NCI-H2107 (cell line): ENCODE measurements at places on chromosomes 1 and 21.

- no peak for DNase-seq
Measured at GRCh38 chr1:38926091-38926490, 15.5 kb downstream of the RHBDL2 start.

DNA sequence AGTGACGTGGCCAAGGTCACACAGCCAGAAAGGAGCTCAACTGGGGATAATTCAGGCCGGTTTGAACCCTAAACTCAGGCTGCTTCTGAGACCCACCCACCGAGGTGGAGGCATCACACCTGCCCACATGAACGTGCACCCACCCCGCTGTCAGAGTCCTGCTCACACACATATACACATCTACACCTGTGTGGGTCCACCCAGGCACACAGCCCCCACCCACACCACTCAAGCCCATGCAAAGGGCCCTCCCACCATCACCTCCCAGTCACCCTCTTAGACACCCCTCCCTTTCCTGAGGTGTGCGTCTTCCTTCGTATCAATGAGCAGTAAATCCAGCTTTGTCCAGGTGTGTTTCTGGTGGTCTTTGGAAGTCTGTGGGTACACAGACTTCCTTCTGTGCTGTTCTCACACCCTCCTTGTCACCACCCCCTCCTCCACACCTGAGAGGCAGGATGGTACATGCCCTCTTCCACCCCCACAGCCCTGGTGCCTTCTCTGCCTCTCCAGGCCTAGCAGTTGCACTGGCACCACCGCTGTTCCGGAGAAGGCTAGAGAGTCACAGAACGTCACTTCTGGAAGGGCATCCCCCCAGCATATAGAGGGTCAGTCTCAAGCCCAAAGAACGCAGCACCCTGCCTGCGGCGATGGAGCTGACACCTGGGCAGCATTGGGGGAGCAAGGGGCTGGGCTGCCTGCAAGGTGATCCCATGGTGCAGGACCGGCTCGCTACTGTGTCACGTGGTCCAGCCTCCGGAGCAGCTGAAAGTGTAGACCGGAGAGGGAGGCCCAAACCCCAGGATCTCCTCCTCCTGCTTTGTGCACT lies 18.9 kb upstream of the FAM131C start:
- no peak for DNase-seq

DNA sequence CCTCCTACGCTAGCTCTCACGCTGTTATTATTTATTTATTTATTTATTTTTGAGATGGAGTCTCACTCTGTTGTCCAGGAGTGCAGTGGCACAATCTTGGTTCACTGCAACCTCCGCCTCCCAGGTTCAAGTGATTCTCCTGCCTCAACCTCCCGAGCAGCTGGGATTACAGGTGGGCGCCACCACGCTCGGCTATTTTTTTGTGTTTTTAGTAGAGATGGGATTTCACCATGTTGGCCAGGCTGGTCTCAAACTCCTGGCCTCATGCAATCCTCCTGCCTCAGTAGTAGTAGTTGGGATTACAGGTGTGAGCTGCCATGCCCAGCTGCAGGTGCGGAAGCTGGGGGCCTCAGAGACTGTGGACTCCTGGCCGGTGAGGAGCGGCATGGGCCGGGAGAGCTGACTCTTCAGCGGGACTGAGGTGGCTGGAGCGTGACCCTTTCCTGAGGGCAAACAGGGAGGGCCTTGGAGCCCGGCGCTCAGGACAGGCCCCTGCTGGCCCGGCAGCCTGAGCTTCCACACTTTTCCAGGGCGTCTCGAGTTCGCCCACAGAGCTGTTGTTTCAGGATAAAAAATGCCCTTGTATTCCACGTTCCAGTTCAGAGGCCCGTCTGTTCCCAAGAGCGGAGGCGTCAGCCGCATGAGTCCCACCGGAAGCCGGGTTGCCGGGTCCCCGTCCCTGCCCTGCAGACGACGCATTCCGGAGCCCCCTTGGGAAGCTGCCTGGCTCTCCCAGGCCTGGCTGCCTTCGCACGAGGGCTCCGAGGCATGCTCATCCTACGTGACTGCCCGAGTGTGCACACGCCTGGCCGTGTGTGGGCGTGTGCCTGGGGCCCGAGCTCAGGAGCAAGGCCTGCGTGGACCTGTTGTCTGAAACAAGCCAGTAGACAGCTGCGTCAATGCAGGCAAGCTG lies 126.2 kb downstream of the SIK1 start:
- no peak for DNase-seq

DNA sequence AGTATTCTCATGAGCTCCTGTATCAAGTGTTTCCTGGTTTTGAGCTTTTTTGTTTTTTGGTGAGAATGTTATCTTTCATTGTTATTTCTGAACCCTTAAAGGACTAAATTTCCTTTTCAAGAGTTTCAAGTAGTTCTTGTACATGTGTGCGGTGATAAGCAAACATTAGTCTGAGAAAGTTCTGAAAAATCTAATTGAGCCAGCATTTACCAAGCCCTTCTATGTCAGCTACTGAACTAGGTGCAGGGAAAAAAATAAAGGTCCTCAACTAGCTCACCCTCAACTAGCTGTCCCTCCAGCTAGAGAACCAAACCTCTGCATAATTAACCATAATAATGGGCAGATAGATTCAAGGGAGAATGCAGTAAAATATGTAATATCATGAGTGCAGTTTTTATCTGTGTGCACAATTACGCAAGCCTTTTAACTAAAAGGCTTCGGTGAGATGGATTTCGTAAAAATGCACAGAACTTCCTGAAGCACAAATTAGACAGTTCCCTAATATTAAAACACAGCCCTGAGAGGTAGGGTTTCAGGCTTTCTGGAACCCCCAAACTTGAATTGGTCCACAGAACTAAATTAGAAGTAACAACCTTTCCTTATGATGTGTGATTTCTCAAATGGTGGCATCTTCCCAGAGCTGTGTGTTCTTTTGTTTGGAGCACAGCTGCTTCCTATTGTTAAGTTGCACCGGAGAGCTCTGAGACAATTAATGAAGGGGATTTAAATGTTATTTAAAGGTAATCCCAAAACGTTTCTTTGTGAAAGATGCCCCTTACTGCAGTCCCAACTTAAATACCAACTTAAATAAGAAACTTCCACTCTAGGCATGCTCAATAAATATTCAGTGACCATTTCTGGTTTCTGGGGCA lies 165.8 kb downstream of the NFIA start:
- DNase-seq = no peak

GRCh38 chr1:162191396-162192305 lies 122.2 kb downstream of the NOS1AP start:
- DNase-seq = no peak

GRCh38 chr1:45864167-45865106 lies 61.0 kb downstream of the MAST2 start:
- DNase-seq = no peak

DNA sequence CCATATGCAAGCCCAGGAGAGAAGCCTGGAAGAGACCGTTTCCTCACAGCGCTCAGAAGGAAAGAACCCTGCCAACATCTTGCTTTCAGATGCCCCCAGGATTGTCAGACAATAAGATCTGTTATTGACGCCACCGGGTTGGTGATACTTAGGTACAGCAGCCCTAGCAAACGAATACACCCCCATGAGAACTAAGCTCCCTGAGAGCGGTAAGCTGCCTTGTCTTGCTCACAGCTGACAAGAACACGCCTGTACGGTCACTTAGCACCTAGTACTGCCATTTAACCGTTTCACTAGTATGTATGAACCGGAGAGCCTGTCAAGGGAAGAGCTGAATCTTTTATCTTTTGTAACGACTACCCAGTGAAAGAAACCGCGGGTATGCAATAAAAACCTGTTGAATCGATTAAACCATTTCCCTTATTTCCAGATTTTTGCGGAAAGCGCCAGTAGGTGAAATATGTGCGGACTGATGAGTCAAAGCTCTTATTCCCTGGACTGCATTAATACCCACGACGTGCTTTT lies 619 bp upstream of the ZBTB8B start:
- DNase-seq = peak; percentile 17

DNA sequence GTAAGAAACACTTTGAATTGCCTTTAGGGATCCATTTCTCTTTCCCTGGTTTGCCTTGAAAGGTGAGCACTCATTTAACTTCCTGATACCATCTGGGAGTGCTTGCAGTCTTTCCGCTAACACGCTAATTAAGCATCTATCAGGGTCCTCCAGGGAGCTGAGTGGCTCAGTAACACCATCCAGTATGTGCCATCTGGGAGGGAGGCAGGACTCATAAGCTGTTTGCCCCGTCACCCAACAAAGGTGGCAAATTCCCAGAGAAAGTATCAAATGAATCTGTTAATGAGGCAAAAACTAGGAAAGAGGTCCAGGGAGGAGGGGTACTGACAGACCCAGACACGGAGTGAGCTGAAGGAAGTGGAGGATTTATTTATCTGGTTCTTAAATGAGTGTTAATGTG lies 430.9 kb downstream of the HLX start:
- DNase-seq = peak; percentile 84

DNA sequence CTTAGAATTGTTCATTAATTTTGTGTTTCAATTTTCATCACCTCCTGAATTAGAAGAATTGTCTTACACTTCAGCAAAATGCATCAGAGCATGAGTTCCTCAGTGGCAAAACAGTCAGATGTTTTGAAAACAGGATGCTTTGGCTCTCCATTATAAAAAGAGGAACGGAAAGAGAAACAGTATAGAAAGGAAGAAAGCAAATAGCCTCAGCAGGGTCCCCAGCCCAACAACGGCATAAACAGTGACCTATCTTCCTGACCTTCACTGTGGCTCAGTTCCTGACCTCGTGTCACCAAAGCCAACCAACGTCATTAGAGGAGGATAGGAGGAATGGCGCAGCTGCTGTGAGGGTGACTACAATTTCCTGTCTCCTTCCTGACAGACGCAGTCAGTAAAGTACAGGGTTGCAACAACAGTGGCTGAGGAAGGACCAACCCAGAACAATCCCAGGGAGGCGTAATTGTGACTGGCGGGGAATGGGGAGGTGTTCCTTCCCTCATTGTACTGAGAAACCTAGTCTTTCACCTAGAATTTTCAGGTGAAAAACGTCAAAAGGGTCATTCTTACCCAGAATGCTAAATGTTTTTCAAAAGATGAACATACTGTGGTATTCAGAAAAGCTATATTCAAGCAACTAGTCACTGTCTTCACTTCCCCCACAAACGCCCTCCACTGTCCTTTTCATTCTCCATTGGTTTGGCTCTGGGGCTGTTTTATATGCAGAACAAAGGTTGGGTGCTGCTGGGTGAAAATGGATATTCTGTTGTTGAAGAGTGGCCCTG lies 197.9 kb upstream of the SGIP1 start:
- DNase-seq = no peak

DNA sequence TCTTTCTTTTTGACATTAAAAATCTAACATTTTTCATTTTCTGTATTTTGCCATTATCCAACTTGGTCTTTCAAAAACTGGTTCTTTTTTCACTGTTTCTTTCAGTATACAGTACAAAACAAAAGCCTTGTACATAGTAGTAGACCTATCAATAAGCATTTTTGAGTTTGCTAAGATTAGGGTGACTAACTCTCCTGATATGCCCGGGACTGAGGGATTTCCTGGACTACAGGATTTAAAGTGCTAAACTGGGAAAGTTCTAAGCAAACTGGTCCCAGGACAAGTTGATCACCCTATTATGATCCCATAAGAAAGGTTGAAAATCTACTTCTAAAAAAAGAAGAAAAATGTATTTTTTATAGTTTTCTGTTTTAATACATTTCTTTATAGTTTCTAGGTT lies 120.9 kb downstream of the USP25 start:
- DNase-seq = no peak

- no peak for DNase-seq
Measured at GRCh38 chr1:18147672-18148071, 40.1 kb downstream of the IGSF21 start.

DNA sequence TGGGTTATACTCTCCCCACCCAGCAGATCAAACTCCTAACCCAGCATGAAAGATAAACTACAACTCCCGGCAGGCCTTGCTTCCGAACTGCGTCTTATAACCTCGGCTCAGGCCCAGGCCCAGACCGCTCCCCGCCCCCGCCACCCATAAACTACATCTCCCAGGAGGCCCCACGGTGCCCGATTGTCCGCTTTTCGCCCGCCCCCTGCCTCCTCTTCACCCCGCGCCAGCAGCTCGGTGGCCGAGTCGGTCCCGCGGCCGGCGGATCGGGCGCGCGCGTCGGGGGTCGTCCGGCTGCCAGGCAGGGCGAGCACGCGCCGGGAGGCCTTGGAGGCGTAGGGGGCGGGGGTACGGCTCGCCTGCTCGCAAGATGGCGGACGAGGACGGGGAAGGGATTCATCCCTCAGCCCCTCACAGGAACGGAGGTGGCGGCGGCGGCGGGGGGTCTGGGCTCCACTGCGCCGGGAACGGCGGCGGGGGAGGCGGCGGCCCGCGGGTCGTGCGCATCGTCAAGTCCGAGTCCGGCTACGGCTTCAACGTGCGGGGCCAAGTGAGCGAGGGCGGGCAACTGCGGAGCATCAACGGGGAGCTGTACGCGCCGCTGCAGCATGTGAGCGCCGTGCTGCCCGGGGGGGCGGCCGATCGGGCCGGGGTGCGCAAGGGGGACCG lies at the start of gene SNX27:
SNX27 (plus strand) TSS at position 219 of the 669 bp plus-strand sequence; CDS start at position 371, 152 bp downstream.
- peak; percentile 78 for DNase-seq

DNA sequence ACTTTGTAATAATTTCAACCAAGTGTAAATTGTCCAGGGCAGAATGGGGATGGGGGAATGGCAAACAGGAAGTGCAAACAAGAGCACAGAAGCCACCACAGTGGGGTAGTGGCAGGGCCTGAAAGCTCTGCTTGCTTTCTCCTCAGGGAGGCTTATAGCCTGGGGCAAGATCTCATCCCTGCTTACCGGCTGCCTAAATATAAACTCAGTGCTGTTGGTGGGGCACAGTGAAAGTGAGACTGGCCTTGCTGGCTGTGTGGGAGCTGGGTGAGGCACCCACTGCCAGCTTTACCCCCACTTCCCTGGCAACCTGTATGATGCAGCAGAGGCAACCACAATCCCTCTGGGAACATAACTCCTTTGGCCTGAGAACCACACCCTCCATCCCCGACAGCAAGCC lies 15.2 kb downstream of the STYXL2 start:
- no peak for DNase-seq

DNA sequence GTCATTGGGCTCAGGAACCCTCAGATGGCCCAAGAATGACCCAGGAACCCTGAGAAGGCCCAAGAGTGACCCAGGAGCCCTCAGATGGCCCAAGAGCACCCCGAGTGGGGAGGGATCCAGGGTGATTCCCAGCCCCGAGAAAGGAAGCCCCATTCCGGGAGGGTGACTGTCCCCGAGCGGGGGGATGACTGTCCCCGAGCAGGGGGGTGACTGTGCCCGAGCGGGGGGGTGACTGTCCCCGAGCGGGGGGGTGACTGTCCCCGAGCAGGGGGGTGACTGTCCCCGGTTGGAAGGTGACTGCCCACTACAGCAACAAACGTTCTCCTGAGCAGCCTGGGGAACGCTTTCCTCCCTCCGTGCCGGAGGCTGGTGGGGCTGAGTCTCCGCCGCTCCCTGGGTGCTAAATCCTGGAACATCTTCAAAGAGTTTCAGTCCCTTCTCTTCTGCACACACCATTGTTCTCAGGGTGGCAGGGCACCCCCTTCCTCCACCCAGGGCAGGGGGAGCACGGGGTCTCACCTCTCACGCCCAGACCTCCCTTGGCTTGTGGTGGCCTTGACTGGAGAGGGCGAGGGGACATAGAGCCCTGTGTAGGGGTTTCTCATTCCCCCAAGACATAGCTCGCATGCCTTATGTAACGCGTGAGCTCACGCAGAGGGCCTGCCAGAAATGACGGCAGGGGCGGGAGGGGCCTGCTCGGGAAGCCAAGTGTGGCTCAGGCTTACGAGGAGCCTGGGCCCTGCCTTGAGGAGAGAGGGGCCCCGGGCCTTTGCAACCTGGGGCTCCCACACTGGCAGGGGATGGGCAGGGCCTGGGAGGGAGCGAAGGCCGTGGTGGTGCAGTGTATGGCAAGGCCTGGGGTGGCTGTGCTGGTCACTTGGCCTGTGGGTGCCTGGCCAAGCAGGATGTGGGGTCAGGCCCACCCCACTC lies 14.3 kb upstream of the SKI start:
- DNase-seq = no peak
